Substantia nigra (tissue), 51 donors: ENCODE measurements at places on chromosomes 4 and X.

DNA sequence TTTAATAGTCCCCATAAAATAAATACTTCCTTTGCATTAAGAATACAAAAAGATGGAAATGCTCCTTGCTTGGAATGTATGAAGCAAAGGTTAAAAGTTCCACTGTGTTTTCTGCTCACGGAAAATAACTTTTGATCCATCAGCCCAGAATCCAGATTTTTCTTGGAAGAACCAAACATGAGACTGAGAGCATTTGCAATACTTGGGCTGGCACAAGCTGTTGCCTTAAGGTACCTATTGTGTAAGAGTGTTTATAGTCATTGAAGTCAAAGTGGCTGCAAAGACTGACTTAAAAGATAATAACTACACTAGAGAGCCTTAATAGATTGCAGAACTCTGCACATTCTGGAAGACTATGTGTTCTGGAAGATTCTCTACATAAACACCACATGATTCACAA is 281.4 kb downstream of the RAB28 start:
- no peak for DNase-seq

- no peak for DNase-seq
Observed at GRCh38 chr4:23169608-23170311, 477.0 kb downstream of the GBA3 start.

DNA sequence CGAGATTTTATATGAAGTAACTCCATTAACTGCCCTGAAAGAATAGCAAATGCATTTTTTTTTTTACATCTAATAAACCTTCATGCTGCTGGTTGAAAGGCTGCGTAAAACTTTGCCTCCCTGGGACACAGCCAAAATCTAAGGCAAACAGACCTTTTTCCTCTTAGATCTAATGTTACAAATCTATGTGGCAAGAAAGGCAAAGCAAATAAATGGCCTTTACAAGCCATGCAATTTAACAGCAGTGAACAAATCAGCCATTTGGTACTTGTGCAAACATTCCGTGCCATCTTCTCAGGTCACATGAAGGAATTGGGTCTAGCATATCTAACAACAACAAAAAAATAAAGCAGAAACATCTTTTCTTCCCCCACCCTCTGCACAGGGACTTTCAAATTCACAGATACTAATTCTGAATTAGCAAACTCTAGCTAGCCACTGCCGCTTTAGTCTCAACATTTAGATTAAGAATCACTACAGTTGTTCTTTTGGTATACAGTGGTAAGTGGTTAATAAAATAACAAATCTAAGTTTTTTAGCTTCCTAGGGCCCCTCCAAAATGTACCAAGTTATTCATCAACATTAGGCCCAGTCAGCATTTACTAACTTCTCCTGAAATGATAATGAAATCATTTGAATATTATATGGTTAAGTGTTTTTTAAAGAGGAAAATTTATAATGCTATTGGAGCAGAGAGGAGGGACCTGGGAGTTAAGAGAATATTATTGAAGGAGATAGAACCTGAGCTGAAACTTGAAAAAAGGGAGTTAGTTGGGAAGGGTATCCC is 593.8 kb downstream of the SMARCA1 start:
- no peak for DNase-seq

- no peak for DNase-seq
Observed at GRCh38 chr4:24513718-24514117, 70.6 kb downstream of the DHX15 start.

DNA sequence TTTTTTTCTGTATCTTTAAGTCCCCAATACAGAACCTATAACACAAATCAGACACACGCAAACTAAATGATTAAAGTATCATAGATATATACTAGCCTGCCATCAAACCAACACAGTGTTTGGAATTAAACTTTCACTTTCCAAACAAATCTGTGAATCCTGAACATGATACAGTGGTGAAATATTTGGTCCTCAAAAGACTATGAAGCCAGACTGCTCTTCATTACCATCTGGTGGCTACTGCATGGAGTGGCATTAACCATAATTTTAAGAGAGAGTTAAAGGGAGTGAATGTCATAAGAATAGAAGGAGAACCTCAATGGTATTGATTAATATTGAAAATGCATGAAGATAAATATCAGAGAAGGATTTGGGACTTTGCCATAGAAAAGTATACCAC is 9.2 kb upstream of the GABRA4 start:
- no peak for DNase-seq

DNA sequence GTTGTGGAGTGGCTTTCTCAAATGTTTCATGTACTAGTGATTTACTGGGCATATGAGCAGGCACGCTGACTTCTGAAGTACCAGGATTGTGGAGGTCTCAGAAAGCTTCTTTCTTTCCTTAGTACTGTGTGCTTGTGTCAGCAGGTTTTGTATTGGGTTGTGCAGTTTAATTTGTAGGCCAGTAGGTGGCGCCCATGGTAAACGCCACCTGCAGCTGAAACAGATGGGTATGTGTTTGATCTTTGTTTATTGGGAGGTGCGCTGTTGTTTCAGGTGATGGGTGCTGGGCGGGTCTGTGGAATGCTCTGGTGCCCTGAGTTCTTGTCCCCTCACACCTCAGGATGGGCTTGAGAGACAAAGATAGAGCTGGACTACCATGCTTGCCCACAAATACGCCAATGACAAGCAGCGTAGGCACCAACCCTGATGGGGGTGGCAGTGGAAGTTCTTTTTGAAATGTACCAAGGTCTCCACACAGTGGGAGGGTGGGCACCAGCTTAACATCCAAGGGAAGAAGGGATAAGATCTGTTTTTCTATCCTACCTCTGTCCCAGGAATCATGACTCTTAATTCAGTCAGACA is 141.5 kb downstream of the RPS6KA6 start:
- DNase-seq = no peak

- no peak for DNase-seq
Observed at GRCh38 chrX:49695276-49696180, at the start of gene PAGE1. PAGE1 (minus strand) TSS chrX:49695984; CDS start chrX:49694770, 1,214 bp downstream.

DNA sequence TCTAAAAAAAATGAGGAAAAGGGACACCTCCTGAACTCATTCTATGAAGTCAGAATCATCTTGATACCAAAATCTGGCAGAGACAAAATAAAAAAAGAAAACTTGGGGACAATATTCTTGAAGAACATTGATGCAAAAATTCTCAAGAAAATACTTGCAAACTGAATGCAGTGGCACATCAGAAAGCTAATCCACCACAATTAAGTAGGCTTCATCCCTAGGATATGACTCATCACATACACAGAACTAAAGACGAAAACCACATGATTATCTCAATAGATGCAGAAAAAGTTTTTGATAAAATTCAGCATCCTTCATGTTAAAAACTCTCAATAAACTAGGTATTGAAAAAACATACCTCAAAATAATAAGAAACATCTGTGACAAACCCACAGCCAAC is 98.3 kb downstream of the FAM47B start:
- no peak for DNase-seq

- no peak for DNase-seq
Observed at GRCh38 chr4:111556141-111556781, 589.0 kb upstream of the FAM241A start.
